Activated naive CD8-positive, alpha-beta T cell treated with anti-CD3 and anti-CD28 coated beads for 36 hours (primary cell): ENCODE measurements at places on chromosomes 11 and 22. TPM values are rescaled to one million over a fixed set of nuclear protein-coding genes. Genes with fewer than 3 reads are reported as not detected.

A4GALT gene
- total RNA-seq: 0.08 TPM

PAX6 gene
- total RNA-seq: not detected

SHANK3 gene
- total RNA-seq: 0.27 TPM

SLC5A4 gene
- total RNA-seq: not detected

DCHS1 gene
- total RNA-seq: 1.4 TPM

CHKA gene
- 17.8 TPM for total RNA-seq

RCOR2 gene
- total RNA-seq: 0.58 TPM

CDC42EP1 gene
- 0.32 TPM for total RNA-seq

MYEOV gene
- not detected for total RNA-seq

DNA sequence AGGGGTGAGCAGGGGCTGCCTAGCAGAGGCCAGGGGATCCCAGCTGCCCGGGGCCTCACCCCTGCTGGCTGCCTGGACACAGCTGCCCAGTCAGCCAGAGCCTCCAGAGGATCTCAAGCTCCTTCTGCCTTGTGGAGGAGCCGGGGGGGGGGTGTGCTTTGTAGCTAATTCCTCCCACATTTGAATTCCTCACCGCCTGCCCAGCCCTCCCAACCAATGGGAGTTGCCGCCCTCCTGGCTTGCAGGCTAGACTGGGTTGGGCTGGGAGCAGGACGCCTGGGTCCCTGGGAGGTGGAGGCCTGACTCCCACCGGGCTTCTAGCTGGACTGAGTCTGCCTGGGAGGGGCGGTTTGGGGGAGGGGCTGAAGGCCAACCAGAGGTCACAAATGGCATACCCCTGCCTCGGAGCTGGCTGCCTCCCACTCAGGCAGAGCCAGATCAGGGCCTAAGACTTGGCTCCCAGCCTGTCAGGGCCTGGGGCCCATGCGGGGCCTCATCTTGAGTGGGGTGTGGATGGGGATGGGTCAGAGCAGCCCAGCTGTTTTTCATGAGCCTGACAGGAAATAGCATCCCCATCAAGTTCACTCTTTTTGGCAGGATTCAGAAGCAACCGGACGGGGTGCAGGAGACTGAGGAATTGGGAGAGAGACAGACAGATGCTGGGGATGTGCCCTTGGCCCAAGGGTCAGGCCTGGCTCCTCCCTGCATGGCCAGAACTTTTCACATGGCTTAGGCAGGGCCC is 29.2 kb upstream of the PDE2A start:
- no peak for DNase-seq

GRCh38 chr11:33940538-33940815 is 48.6 kb upstream of the LMO2 start:
- no peak for DNase-seq

DNA sequence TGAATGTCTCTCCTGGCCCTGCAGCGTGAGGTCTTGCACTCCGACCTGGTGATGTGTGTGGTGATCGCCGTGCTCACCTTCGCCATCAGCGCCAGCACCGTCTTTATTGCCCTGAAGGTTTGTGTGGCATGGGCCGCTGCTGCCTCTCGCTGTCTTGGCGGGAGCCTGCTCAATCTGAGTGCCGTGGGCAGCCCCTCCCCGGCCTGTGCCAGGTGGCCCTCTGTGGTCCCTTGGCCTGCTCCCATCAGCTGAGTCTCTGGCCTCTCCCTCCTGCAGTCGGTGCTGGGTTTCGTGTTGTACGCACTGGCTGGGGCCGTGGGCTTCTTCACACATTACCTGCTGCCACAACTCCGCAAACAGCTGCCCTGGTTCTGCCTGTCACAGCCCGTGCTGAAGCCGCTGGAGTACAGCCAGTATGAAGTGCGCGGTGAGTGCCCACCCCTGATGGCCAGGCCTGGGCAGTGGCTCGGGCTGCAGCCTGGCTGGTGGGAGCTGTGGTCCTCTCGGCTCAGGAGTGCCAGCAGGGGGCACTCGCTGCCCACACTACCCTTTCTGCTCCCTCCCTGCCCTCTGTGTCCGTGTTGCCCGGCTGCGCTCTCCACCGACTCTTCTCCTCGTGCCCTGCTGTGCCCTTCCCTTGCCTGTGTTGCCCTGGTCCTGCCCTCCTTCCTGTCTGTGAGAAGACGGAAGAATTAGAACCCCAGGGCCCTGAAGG is 10.2 kb downstream of the PCNX3 start:
- peak; percentile 44 for DNase-seq

- no peak for DNase-seq
These were observed 35.9 kb downstream of the CDPF1 start for GRCh38 chr22:46214149-46214548.

DNA sequence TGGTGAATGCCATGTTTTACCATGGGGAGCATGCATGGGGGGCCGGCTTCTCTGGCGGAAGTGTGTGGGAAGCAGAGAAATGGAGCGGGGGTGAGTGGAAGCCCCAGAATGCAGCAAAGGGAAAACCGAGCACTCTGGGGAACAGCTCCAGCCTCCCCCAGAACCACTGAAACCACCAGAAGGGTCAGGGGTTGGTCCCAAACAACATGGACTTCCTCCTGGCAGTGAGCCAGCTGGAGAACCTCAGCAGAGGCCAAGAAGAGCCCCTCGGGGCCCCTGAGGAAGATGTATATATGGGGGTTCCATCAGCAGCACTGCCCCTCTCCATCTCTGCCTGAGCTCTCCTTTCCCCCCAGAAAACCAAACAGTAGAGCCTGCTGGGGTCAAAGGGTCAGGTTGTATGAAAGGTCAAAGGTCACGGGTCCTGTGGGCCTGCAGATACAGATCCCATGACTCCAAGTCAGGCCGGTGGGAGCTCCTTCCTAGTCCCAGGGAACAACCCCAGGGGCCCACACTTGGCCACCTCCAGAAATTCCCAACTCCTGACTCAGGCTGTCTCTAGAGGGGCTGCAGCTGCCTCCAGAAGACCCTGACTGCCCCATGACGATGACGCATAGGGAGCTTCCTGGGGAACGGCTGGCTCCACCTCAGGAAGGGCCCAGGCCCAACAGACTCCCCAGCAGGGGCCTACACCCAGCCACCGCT is 48.5 kb upstream of the TIMP3 start:
- DNase-seq: no peak

- DNase-seq: peak; percentile 74
These were observed 54.8 kb upstream of the PHF21B start for GRCh38 chr22:45064313-45065278.

- no peak for DNase-seq
These were observed 67.5 kb upstream of the NECTIN1 start for GRCh38 chr11:119796363-119797060.

GRCh38 chr22:35313311-35314121 is 13.8 kb downstream of the TOM1 start:
- DNase-seq: peak; percentile 19

- DNase-seq: no peak
These were observed 174.2 kb upstream of the MPPED2 start for GRCh38 chr11:30760345-30760744.

- no peak for DNase-seq
These were observed 1.0 kb upstream of the TMEM86A start for GRCh38 chr11:18697576-18697975.

GRCh38 chr11:64643256-64643881 is 52.3 kb downstream of the SLC22A12 start:
- no peak for DNase-seq

DNA sequence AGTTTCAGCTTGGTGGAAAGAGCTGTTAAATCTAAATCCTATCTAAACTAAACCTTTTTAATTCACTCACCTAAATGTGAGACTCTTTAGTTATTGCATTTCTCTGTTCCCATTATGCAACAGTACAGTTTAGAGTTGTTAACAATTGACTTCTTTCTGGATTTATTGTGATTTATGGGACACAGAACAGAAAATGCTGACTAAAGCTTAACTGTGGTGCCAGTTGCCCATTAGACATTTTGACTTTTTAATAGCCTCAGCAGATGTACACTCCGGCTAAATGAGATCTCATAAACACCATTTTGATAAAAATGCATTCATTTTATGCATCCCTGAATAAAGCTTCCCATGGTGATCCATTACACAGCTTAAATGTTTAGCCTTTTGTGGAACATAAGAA is 356.6 kb downstream of the CASP12 start:
- DNase-seq: no peak

DNA sequence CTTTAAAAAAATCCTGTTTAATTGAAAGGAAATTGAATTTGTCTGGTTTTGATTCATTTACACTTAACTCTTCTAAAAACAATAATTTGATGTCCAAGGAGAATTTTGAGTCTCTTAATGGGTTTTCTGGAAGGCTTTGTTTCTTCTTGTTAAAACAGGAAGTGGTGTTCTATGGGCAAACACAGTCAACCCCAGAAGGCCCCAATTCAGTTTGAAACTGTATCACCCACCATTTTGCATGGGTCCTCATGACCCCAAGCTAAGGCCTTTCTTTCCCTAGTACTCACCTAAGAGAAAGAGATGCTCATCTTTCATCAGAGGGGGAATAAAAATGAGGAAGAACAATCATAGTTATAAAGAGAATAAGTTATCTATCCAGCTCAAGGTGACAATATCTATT is 10.6 kb downstream of the FLI1 start:
- DNase-seq: no peak

DNA sequence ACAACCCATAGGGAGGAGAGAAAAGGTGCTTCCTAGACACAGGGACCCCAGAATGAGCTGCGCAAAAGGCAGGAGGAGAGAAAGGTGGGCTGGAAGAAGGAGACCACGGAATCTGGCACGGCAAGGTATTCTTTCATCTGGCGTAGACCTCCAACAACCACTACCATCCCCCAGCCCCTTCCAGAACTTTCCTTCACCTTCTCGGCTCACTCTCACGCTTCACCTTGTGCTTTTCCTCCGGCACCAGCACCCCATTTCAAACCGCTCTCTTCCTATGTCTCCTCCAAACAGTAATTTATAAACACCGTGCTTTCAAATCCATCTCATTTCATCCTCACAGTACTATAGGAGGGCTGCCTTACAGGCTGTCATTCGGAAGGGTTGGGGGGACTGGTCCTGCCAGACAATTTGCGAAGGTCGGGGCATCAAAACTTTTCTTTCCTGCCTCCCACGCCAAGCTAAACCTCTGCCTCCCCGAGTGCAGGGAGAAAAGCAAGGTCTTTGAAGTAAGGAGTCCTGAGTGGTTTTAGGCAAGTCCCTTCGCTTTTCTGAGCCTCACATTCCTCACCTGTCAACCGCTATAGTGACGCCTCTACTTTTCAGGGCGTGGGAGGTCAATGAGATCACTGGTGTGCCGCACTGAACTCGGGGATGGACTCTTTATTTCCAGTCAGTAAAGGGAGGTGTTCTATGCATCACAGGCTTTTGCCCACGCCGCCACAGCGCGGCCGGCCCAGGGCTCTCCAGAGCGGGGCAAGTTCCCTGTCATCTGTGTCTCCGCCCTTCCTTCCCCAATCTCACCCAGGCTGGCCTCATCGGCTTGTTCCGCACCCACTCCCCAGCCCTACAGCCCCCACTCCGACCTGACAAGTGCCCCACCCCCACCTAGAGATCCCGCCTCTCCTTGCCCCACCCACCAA is 800 bp downstream of the KCTD21 start:
- peak; percentile 84 for DNase-seq

- DNase-seq: peak; percentile 81
These were observed 12.3 kb upstream of the ASRGL1 start for GRCh38 chr11:62324731-62325556.

DNA sequence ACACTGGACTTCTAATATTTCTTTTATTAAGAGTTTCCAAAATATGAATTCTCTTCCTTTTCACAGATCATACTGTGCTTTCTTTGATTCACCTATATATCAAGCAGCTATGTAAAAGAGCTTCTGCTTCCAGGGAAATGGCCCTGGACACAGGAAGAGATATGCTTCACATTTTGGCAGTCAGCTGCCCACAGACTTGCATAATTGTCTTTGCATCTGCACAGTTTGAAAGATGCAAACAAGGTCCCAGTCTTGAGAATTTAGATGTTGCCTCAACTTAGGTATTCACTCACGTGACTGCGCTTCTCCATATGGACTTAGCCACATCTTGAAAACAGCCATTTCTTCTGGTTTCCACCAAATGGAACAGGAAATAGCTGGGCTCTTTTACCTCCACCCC is 92.3 kb upstream of the POU2AF2 start:
- DNase-seq: no peak

- DNase-seq: no peak
These were observed 13.4 kb upstream of the SEPTIN5 start for GRCh38 chr22:19700790-19701419.

GRCh38 chr11:2107941-2108630 is 31.1 kb downstream of the IGF2 start:
- no peak for DNase-seq
